Anterior cingulate cortex (tissue), 58 donors: ENCODE measurements at places on chromosomes 6 and 20.
A peak's percentile ranks its signal among the peaks of the same experiment; 100 is the strongest.

DNA sequence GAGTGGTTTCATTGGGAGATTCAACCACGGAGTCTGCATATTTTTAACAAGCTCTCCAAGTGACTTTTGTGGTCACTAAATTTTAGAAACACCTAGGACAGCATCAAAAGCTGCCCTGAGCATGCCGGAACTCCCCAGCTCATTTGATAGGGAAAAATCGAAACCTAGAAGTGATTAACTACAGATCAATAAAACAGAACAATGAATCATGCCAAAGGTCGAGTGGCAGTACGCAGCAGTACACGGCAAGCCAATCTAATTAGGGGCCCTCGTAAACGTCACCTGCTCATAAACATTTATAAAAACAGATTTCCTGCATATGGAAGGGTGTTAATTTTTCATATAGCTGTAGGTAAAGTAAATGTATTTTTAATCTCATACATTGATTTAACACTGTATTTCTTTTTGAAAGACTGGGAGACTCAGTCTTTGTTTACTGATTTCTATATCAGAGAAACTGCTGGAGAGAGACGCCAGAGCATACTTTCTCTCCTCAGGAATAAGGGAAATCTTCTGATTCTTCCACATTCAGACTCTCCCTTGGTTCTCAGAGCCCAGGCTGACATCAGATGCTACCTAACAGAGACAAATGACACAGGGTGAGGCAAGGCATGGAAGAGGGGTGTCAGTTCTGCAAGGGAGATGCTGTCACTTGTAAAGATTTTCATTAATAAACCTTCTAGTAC is 232.5 kb downstream of the PTPRT start:
- no peak for DNase-seq

- no peak for DNase-seq
These were observed 17.2 kb upstream of the NOX3 start for GRCh38 chr6:155472886-155473285.

GRCh38 chr6:28217890-28218289 is 7.2 kb upstream of the ZSCAN9 start:
- DNase-seq: no peak

GRCh38 chr6:395432-396125 is 4.0 kb downstream of the IRF4 start:
- DNase-seq: no peak

- DNase-seq: no peak
These were observed 11.5 kb upstream of the CCDC170 start for GRCh38 chr6:151482290-151482689.

GRCh38 chr20:25308671-25309394 is 60.9 kb downstream of the PYGB start:
- DNase-seq: no peak

GRCh38 chr20:24086121-24086520 is 97.5 kb upstream of the GGTLC1 start:
- no peak for DNase-seq

GRCh38 chr6:88704980-88705379 is 258.4 kb downstream of the RNGTT start:
- no peak for DNase-seq

DNA sequence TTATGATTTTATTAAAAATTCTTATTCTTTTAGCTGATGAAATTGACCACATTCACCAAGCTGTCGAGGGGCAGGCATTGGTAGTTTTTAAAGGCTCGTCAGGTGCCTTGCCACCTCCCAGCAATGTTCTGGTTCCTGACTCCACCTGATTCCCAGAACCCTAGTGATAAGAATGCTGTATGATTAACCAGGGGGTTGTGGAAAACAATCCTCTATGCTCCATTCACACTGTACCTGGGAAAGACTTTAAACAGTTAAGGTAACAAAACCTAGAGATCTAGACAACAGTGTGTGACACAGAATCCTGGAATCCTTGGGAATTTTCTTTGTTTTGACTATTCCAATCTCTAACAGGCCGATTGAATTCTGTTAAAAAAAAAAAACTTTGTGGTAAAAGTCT is 165.7 kb upstream of the OLIG3 start:
- DNase-seq: no peak

GRCh38 chr6:72699159-72699558 is 77.3 kb downstream of the KCNQ5 start:
- DNase-seq: no peak

DNA sequence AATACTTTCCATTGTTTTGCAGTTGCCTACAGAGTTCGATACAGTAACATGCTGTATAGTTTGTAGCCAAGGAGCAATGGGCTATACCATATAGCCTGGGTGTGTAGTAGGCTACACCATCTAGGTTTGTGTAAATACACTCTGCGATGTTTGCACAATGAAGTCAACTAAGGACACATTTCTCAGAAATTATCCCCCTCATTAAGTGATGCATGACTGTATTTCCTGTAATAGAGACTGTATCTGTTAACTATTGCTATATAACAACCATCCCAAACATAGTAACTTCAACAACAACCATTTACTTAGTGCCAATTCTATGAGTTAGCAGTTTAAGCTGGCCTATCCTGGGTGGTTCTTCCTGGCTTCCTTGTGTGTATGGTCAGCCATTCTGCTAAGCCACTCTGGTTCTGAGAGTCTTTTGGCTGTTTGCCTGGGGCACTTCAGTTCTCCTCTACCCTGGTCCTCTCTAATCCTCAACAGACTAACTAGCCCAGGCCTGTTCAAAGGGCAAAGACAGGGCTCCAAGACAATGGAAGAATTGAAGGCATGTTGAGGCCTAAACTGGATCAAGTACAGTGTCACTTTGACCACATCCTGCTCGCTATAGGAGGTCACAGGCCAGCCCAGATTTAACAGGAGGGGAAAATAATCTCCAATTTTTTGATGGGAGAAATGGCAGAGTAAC is 124.0 kb downstream of the PLCB1 start:
- DNase-seq: no peak

DNA sequence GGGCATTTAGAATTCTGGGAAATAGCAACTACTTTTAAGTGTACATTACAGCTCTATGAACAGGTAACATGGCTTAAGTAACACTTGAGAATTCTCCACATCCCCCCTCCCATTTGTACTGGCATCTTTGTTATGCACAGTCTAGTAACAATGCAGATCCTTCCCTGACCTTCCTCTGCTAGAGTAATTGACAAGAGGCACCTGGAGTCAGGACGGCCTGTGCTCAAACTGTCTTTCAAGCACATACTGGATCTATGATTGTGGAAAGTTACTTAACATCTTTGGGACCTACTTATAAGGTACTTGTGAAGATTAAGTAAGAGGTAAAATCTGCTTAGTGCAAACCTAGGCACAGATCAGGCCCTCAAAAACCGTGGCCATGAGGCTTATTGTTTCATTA is 21.9 kb upstream of the GSTA3 start:
- DNase-seq: no peak

- DNase-seq: no peak
These were observed 30.0 kb downstream of the ALDH5A1 start for GRCh38 chr6:24524805-24525204.

GRCh38 chr20:51469046-51469445 is 73.5 kb downstream of the NFATC2 start:
- no peak for DNase-seq

- DNase-seq: no peak
These were observed 13.4 kb upstream of the COL12A1 start for GRCh38 chr6:75219263-75219662.

DNA sequence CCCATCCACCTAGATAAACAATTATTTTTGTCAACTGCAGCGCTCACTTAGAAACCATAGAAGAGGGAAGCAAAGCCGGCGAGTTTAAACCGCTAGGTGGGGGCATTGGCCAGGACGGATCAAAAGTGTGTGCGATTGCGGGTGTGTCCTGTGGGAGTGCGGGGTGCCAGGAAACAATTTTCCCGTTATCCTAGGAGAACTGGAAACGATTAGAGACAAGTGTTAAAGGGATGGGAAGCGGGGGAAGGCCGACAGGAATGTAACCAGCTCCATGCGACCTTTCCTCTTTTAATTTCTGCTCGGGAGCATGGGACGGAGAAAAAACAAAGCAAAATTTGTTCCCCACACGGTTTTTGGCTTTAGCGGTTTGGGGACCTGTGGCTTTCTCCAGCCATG is 2.8 kb upstream of the HTR1B start:
- peak; percentile 15 for DNase-seq

DNA sequence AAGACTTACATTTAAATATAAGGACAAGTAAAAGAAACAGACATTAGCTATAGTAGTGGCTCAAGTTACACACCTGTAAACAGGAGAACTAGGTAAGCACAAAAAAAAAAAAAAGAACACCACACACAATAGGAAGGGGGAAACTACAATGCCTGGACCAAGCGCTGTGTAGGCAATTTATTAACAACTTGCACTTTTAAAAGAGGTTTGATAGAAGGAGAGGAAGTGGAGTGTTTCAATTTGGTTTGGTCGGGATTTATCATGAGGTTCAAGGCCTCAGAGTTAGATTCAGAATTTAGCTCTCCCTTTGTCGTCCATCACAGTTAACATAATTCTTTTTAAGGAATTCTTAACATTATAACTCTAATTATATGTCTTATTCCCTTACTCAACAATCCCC is 1.1 kb upstream of the USP49 start:
- no peak for DNase-seq

GRCh38 chr6:150751296-150751695 is 114.2 kb upstream of the MTHFD1L start:
- DNase-seq: no peak

GRCh38 chr20:47730744-47731143 is 54.5 kb downstream of the SULF2 start:
- DNase-seq: no peak

GRCh38 chr6:20704325-20705025 is 170.2 kb downstream of the CDKAL1 start:
- DNase-seq: no peak

GRCh38 chr20:2706688-2707352 is 14.2 kb downstream of the EBF4 start:
- DNase-seq: no peak

DNA sequence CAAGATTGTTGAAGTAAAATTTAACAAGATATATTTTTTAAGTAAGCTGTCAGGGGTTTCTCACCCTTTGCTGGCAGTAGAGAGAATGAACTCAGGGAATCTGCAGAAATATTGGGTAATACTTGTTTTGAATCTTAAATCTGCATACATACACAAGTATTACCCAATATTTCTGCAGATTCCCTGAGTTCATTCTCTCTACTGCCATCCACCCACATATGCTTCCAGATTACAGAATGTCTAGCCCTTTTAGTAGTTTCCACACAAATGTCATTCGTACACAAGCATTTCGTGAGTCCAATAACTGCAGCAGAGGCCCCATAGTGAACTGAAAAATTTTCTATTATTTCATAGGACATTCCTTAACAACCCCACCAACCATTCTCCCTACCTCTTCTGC is 69.6 kb upstream of the TNFRSF21 start:
- DNase-seq: no peak

DNA sequence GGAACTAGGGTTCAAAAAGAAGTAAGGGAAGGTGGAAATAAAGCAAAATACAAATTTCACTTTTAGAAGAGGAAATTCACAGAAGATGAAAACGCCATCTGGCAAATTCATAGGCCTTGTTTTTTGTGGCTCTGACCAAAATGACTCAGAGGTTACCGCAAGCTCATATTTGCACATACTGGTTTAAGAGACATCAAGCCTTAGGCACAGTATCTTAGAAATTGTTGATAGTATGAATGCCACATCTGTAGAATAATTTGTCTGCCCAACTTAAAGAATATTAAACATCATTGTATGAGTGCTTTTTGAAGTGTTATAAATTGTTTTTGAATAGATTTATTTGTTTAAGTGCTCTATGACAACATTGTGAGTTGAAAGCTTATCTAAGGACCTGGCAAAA is 10.6 kb downstream of the TAAR1 start:
- no peak for DNase-seq

DNA sequence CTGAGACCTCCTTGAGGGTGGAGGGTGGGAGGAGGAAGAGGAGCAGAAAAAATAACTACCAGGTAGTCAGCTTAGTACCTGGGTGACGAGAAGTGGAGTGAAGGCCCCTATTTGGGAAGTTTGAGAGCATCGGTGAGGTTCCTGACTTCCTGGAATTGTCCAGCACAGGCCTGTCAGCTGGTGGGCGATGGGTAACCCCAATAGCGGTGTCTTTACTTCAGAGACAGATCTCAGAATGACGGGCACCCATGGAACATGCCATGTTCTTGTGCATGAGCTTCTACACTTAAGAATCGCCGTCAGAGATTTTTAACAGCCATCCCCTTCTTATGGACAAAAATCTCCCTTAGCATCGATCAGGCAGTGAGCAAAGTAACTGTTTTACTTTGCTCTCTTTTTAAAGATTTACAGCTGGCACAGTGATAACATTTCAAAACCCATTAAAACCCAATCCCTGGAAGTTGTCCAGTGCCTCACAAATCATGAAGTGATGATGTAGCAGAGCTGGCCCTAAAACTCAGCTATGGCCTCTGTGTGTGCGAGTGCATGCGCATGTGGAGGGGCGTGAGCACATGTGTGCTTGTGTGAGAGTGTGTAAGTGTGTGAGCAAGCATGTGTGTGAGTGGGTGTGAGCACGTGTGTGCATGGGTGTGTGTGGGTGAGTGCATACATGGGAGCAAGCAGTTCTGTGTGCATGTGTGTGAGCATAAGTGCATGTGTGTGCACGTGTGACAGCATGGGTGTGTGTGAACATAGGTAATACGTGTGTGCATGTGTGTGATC is 85.2 kb downstream of the DLL1 start:
- DNase-seq: no peak

GRCh38 chr6:14601490-14601889 is 483.9 kb downstream of the CD83 start:
- no peak for DNase-seq

GRCh38 chr6:14468647-14469321 is 351.2 kb downstream of the CD83 start:
- no peak for DNase-seq

GRCh38 chr6:148720897-148721296 is 25.9 kb upstream of the UST start:
- DNase-seq: no peak

DNA sequence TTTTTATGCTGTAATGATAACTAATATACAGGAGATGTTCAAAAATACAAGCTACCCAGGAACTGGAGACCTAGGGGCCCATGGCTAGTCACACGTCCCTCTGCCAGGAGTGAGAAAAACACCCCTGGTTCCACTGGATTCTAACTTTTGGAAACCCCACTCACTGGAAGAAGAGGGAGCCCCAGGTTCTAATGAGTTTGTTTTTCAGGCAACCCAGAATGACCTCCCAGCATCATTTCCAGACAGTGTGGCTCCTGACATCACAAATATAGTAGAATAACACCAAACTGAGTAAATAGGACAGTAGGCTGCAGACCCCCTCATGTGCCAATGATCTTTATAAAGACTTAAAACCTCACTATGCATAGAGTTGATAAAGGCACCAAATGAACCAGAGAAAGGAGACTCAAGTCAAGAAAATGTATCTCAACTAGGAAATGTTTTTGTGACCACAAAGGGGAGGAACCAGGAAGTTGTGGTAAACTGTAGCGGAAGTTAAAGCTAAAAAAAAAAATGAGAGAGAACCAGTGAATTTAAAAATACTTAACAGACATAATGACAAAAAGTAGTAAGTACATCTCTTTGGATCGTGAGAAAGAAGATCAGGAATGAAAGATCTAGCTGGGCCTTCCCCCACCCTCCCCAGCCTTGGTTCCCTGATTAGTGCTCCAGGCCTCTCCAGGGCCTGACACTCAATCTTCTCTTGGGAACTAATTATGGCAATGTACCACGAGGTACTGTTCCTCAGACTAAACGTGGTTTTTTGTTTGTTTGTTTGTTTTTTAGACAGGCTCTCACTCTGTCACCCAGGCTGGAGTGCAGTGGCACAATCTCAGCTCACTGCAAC is 19.8 kb downstream of the HLA-E start:
- no peak for DNase-seq
